ENCODE measurements at places on chromosomes 12 and 14.

- DNase-seq: no peak
Observed at GRCh38 chr14:83425706-83426105, 1892.1 kb upstream of the SEL1L start.

GRCh38 chr14:94998685-94999084 is 158.6 kb downstream of the DICER1 start:
- no peak for DNase-seq

- no peak for DNase-seq
Observed at GRCh38 chr12:11882301-11883019, 188.3 kb upstream of the BCL2L14 start.

DNA sequence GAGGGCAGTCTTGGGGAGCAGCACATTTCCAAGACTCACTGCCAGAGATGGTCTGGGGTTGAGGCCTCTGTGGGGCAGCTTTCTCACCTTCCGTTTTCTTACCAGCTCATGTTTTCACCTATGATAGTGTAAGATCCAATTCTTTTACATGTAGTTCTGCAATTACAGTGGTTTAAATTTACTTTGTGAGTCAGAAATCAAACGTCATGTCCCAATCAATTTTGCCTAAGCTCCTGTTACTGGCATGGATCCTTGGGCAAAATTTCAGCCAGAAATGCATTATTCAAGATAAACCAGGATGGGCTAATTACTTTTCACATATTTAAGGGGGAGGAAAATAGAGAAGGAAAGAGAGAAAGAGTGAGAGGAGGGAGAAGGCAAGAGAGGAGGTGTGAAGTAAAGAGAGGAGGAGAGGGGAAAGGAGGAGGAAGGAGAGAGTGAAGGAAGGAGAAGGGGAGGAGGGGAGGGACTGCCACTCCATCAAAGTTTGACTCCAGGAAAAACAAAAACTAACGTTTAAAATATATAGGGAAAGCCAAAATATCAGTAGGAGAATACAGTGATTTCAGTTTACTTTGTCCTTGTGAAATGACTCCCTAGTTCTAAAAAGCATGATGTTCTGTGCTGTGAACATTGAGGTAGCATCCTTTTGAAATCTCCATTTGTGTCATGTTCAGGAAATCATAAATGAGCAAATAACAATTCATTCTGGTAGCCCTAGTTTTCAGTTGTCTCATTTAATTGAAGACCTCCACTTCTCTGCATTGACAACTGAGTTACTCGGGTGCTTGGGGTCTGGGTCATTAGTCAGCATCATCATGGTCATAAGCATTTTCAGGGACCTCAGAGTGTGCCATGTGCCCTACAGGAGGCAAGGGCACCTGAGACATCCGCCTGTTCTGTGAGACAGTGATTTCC is 3.0 kb downstream of the BMAL2 start:
- DNase-seq: no peak

DNA sequence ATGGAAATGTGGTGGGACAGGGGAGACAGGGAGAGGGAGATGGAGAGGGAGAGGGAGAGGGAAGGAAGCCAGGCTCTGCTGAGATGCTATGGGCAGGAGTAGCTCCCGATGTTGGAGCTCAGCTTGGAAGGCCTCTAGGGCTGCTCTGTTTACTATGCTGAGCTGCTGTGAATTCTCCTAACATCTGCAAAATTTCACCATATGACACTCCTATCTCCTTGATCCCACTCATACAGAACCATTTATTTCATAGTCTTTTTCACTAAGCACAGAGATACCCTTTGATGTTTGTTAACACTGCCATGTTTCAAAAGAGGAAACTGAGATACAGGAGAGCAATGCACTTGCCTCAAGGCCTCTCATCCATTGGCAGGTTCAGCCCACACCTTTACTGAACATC is 60.7 kb downstream of the C12orf75 start:
- DNase-seq: no peak

- DNase-seq: no peak
Observed at GRCh38 chr12:21987755-21988154, 46.5 kb upstream of the ABCC9 start.

Data from NCI-H1092 treated with DMSO at 0.1 percent for 48 hours (cell line).